ENCODE measurements at places on chromosomes 4 and X.

DNA sequence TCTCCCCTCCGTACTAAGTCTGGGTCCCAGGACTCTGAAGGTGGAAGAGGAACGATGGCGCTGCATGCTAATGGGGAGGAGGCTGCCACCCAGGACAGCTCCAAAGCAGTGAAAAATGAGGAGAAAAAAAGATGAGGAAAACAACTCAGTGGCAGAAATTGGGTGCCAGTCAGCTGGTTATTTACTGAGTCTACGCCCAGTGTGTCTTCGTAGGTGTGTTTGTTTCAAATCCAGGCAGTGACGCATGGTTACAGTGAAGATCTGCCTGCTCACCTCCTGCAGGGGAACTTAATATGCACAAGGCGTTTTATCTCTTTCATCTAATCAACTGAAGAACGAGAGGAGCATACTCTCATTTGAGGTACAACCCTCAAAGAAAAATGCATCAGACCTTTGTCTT lies 70.9 kb upstream of the FBXW7 start:
- no peak for DNase-seq

- no peak for DNase-seq
Observed at GRCh38 chrX:129980540-129981199, 1.8 kb upstream of the BCORL1 start.

DNA sequence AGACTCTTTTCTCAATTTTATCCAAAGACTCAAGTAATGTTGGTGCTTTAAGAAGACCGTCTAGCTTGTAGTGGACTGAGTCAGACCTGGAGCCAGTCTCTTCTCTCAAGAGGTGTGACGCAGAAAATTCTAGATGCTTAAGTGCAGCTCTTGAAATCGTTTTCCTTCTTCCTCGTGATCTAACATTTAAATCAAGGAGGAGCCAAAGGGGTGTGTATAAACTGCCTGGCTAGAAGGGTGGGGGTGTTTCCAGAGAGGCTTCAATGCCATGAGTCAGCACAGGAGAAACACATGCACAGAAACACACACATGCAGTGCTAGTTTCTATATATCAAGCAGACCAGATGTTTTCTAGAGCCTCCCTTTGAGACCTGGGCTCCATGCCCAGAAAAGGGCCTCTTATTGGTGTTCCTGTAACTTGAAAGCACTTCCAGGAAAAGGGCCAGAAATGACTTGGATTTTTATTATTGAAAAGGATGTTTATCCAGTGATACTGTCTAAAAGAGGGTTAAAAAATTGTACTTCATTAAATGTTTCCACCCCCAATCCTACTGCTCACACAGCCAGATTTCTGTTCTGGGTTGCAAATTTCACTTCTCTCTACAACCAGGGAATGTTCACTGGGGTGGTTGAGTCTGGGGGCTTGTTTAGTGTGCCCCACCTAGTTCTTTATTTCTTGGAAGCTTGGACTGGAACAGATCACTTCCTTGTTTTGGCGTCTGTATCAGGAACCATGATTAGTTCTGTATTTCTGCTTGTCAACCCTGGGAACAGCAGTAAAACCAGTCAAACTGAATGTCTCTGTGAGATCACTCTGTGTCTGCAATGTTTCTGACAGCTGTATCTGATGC lies at the start of gene CLIC2:
CLIC2 (minus strand) TSS at position 129 of the 851 bp plus-strand sequence. CDS start 187 bp downstream, outside the sequence.
- peak; percentile 94 for DNase-seq

- peak; percentile 45 for DNase-seq
Observed at GRCh38 chrX:103941201-103941975, 21.0 kb upstream of the TMSB15B start.

GRCh38 chr4:65089666-65090065 lies 580.6 kb downstream of the EPHA5 start:
- no peak for DNase-seq

DNA sequence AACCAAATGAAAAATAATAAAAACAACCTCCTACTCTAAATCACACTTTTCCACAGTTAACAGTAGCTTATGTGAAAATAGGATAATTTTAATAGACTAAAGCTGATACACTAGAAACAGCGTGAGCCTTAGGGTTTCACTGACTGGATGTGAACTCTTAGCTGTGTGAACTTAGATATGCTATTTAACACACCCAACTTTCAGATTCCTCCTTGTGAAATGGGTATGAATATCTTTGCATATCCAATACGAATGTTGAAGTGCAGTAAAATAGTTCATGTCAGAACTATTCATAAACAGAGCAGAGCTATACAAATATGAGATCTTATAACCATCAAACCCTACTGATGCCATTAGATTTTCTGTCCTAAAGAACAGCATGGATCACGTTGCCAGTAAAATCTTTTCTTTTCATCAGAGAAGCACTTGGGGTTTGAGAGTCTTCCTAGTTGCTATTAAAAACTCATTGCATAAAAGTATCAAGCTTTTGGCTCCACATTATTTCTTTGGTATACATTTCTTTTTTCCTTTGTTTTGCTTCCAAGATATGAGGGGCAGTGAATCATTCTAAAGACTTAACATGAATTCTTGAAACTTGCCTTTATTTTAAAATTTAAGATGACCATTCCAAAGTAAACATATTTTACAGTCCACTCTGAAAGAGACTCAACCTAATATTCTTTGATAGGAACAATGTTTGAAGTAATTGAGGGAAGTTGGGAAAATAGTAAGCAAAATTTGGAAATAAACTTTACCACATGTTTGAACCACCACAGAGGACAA lies 102.4 kb downstream of the CPE start:
- no peak for DNase-seq

GRCh38 chr4:185987961-185988627 lies 80.9 kb upstream of the TLR3 start:
- DNase-seq: no peak

- no peak for DNase-seq
Observed at GRCh38 chr4:3044870-3045819, 29.2 kb downstream of the HTT-AS start.

DNA sequence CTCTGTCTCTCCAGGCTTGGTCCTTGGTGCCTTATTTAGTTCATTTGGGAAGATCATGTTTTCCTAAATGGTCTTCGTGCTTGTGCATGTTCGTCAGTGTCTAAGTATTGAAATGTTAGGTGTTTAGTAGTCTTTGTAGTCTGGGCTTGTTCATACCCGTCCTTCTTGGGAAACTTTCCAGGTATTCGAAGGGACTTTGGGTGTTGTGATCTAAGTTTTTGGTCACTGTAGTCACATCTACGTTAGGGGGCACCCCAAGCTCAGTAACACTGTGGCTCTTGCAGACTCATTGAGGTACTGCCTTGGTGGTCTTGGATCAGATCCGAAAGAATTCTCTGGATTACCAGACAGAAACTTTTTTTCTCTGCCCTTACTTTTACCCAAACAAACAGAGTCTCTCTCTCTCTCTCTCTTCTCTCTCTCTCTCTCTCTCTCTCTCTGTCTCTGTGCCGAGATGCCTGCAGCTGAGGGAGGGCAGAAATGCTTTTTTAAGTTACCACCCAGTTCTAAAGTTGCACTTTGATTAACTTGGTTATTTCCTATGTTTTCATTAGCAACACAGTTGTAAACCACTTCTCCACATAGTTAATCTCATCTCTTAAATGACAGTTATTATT lies 67.6 kb upstream of the SLC7A3 start:
- DNase-seq: peak; percentile 34

GRCh38 chrX:16113978-16114565 lies 9.3 kb upstream of the GRPR start:
- DNase-seq: no peak

- no peak for DNase-seq
Observed at GRCh38 chr4:110915301-110915700, 292.4 kb upstream of the PITX2 start.

GRCh38 chr4:130855533-130855932 lies 1759.6 kb downstream of the C4orf33 start:
- DNase-seq: no peak

DNA sequence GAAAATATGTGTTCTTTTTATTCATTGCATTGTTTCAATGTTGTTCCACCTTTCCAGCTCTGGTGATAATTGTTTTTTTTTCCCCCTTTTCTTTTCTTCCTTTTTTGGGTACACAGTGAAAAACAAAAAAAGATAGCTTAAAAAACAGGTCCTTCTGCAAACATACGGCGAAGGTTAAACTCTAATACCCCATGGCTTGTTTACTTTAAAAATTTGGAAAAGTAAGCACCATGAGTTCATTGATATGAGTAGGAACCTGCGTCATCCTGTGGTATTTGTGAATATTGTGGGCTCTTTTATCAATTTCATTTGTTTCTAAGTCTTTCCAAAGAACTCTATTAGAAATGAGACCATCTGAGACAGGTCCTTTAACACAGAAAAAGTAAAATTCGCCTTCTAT lies 123.5 kb downstream of the CHRNA9 start:
- no peak for DNase-seq

GRCh38 chr4:87017580-87018342 lies 83.0 kb downstream of the AFF1 start:
- peak; percentile 94 for DNase-seq

DNA sequence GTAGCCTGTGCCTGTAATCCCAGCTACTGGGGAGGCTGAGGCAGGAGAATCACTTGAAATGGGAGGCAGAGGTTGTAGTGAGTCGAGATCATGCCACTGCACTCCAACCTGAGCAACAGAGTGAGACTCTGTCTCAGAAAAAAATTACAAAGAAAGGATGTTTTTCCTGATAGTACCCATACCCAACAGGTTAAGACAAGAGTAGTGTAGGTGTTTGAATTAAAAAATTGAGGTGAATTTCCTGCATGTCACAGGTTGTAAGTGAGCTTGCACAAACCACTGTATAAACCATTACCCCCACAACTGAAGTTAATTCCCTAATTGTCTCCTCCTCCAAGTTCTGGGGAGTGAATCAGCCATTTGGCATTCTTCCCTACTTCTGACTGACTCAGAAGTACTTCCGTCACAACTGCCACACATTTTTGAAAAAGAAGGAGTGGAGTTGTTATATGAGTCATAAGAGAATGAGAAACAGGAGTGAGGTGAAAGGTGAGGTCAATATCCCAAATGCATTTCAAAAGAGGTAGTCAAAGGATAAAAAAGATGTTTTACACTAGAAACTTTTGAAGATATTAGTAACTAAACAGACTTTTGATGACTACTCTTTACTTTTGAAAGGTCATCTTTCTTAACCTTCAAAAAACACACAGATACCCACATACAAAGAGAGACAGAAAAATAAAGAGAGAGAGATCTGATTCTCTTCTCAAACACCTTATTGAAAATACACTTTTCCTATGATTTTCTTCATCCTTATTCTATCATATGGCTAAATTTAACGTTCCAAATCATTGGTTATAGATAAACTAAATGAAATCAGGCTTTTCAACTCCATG lies 134.5 kb downstream of the BTC start:
- no peak for DNase-seq

- no peak for DNase-seq
Observed at GRCh38 chrX:105635794-105636193, 186.5 kb upstream of the NRK start.

- DNase-seq: no peak
Observed at GRCh38 chr4:184389978-184390900, 84.1 kb downstream of the IRF2 start.

DNA sequence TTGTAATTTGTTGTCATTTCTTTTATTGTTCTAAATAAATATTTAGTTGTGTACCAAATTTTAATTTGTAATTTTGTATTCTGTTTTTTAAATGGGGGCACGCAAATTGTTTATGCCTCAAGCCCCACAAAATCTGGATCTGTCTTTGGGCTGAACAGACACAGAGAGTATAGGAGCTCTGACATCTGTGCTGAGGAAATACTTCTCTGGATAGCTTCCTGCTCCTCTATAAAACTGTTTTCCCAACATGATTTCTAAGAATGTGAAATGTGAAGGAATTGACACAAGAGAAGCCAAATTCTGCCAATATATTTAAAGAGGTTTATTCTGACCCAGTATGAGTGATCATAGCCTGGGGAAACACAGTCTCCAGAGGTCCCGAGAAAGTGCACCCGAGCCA lies 93.0 kb downstream of the IL13RA2 start:
- DNase-seq: no peak

DNA sequence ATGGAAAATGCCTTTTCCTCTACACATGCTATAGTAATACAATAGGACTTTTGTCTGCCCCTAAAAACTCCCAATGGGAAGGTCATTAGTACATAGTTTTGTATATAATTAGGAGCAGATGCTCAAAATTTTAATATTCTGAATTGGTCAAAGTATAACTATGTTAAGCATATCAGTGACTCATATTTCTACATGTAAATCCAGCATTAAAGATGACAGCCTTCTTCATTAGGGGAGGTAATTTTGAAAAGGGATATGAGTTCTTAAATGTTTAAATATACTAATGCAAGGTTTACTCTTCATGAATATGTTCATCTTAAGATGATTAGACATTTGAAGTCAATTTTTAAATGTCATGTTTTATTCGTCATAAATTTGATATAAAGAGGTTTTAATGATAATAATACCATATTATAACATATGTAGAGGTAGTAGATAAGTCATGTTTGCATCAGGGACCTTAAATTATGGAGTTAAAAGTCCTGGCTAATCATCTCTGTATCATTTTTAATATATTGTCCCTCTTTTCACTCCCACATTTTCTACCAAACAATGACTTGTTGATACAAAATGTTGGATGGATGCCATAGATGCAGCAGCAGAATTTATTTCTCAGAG lies 218.8 kb downstream of the STPG2 start:
- DNase-seq: no peak

- DNase-seq: no peak
Observed at GRCh38 chr4:179372242-179372641, 1930.0 kb upstream of the AGA start.

- no peak for DNase-seq
Observed at GRCh38 chr4:122762520-122762919, 30.0 kb downstream of the BBS12 start.

DNA sequence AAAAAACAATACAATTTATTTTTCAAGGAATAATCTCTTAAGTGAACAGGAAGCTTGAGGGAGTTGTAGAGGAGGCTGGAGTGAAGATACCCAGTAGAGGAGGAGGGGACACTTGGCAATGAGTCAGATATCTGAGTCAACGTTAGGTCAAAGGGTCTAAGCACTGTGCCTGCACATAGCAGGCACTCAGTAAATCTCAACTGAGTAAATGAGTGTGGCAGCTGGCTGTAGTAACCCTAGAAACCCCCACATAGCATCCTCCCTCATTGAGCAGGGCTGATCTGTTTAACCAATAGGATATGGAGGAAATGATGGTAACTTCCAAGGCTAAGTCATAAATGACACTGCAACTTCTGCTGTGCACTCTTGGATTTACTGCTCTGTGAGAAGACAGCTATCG lies 186.0 kb upstream of the FAM241A start:
- DNase-seq: no peak

- peak; percentile 12 for DNase-seq
Observed at GRCh38 chr4:51842167-51842553, 793 bp upstream of the DCUN1D4 start.

- no peak for DNase-seq
Observed at GRCh38 chr4:159272273-159273140, 169.6 kb downstream of the RAPGEF2 start.

GRCh38 chr4:15162465-15163283 lies 160.4 kb downstream of the CPEB2 start:
- no peak for DNase-seq

Data from hematopoietic multipotent progenitor cell treated with erythropoietin and hydrocortisone succinate and interleukin-3 and kit ligand, for 15 days (in vitro differentiated cells).